ENCODE measurements at places on chromosomes 3 and 15.

DNA sequence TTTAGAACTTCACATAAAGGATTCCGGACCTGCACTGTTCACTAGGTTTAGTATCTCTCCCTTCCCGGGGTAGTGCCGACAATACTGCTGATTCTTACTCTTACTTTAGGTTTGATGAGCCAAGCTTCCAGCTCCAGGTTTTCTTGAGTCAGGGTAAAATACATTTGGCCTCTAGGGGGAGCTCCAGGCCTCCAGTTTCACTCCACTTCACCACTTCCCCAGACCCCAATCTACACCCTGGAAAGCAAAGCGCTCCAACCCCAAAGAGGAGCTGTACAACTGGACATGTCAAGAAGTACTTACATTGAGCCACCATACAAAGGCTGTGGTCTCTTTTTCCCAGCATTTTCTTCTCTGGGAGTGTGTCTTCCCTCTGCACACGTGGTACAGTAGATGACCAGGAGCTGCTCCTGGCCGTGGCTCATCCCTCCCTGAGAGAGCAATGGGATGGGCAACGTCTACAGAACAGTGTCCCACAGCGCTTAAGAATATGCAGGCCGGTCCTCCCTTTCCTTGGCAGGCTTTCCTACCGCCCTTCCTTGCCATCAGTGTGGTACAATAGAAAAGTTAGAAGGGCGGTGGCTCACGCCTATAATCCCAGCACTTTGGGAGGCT, 93.9 kb upstream of the CCDC80 start:
- peak; percentile 32 for DNase-seq

DNA sequence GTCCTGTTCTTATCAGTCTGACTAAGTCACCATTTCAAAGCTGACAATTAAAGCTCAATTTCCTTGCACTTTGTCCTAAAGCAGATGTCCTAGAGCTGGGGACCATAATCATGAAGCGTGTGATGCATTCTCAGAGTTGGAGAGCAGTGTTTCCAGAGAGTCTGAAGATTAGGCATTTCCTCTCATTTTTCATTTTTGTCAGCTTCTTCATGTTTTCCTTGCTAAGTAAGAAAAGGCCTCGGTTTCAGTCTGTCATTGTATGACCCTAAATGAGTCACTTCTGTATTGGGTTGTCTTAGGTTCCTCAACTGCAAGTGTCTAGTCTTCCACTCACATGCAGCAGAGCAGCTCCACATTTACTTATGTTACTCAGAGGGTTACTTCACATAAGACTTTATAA, 257.2 kb upstream of the TPRG1 start:
- DNase-seq: no peak

DNA sequence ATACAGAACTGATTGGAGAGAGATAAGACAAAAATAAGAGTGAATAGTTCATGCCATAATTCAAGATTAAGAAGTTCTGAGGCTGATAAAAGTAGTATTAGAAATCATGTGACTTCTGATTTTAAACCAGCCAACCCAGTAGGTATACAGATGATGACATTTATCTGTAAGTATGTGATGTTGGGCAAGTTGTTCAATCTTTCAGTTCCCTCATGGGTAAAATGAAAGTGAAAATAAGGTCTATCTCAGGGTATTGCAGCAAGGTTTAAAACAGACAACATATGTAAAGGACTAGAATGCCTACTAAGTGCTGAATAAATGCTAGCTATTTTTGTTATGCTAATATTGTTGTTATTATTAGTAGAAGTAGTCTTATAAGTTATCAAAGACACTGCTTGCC, 1055.7 kb downstream of the NAALADL2 start:
- no peak for DNase-seq

DNA sequence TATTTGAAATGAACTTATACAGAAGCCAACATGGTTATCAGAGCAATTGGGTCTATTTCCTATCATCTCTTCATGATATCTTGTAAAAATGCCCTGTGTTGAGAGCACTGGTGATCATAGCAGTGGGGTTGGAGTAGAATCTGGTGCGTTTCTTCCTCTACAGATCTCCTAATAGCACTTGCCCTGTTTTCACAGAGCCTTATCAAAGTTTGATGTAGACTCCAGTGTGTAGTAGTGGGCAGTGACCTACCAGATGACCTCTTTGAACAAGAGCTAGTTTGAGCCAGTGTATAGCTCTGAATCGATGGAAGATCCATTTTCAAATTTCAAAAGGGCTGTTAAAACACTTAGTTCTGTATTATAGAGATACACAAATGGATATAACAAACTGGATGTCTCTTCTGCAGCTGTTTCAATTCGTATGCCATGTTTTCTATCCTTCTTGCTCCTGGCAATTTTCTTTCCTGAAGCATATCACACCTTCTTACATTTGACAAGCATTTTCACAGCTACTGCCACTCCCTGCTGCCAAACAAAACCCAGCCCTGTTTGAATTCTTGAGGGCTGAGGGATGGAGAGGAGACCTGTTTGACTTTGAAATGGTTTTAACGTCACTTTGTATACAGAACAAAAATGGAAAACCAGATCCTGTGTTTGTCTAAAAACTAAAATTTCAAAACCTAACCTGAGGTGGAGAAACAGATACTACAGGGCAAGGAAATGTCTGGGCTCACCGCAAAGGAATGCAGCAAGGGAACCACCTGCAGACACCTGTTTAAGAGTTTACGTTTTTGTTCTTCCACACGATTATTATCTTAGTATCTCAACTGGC, 354.5 kb upstream of the TPRG1 start:
- DNase-seq: no peak

- DNase-seq: peak; percentile 17
Measured at GRCh38 chr3:192916371-192917027, 1.2 kb downstream of the MB21D2 start.

DNA sequence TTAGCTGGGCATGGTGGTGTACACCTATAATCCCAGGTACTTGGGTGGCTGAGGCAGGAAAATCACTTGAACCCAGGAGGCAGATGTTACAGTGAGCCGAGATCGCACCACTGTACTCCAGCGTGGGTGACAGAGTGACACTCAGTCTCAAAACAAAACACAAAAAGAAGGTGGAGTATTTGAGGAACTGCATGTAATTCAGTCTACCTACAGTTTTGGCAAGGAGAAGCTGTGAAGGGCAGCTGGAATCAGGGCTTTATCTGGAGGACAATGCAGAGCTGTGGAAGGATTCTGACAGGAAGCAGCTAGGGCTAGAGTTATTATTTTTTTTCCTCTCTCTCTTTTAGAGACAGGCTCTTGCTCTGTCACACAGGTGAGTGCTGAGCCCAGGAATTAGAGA, 6.8 kb downstream of the H1-8 start:
- DNase-seq: no peak

DNA sequence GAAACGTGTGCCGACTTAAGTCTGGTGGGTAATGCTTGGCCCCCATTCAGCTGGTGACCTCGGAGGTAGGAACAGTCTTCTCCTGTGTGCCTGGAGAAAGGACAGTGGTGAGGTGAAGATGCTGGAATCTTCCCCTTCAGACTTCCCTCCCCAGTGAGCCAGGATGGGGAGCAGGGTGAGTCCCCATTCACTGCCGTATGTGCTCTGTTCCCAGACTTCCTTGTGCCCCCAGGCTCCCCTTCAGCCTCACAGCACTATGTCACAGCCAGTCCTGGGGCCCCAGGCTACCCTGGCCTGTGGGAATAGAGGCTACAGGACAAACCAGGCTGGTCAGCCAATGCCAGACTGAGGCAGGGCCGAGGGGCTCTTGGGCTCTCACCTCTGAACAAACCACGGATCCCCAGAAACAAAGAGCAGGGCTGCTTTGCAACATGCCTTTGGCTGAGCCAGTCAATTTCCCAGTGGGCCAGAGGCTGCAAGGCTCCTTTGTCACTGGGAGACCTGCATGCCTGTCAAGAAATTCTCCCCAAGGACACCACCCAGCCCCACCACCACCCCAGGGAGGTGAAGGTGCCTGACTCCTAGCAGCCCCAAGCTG, 31.8 kb upstream of the HHATL start:
- no peak for DNase-seq

DNA sequence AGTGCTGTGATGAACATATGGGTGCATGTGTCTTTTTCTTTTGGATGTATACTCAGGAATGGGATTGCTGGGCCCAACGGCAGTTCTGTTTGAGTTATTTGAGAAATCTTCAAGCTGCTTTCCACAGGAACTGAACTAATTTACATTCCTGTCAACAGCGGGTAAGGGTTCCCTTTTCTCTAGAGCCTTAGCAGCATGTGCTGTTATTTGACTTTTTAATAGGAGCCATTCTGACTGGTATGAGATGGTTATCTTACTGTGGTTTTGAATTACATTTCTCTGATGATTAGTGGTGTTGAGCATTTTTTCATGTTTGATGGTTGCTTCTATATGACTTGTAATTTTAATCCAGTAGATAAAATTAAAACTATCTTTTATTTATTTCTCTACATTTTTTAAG, 1168.6 kb upstream of the ALCAM start:
- DNase-seq: no peak

DNA sequence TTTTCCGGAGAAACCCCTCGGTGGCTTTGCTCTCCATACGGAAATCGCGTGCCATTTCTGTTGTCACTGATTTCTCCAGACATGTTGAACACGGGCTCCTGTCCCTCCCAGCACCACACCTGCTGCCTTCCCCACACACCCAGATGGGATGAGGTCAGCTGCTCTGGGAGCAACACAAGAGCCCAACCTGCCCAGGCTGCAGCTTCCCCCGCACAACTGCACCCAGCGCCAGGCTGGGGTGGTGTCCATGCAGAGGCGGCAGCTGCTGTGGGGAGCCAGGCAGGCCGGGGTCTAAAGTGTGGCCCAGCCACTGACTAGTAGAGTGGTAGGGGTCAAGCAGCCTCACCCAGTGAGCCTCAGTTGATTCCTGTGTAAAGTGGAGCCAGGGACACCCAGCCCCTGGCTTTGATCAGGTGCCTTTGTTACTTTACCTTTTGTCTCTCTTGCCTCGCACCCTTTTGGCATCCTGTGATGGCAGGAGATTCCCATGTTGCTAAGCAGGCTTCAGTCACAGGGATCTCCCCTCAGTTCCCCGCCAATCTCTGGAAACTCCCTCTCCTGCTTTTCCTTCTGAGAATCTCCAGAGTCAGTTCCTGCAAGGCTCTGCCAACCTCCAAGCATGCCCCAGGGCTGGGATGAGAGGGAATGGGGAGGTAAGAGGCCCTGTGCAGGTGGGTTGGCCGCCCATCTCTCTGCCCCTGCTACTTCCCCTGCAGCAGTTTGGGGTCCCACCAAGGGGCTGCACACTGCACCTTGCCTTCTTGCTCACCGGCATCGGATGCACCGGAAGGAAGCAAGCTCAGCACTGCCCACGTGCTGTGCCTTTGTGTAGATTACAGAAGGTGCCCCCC, 91.8 kb upstream of the ALDH1A3 start:
- no peak for DNase-seq

DNA sequence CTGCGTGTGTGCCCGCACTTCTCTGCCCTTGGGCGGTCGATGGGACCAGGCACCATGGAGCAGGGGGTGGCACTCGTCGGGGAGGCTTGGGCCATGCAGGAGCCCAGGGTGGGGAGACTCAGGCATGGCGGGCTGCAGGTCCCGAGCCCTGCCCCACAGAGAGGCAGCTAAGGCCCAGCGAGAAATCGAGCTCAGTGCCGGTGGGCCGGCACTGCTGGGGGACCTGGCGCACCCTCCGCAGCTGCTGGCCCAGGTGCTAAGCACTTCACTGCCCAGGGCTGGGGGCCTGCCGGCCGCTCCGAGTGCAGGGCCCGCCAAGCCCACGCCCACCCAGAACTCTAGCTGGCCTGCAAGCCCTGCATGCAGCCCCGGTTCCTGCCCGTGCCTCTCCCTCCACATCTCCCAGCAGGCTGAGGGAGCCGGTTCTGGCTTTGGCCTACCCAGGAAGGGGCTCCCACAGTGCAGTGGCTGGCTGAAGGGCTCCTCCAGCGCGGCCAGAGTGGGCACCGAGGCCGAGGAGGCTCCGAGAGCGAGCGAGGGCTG, 553 bp upstream of the RTP4 start:
- DNase-seq: no peak

- DNase-seq: no peak
Measured at GRCh38 chr3:107116251-107116650, 261.0 kb upstream of the CCDC54 start.

- DNase-seq: no peak
Measured at GRCh38 chr15:62346168-62346567, 181.1 kb upstream of the C2CD4B start.
